AG08395 (cell line): ENCODE measurements at places on chromosomes 13 and 19.
A peak's percentile ranks its signal among the peaks of the same experiment; 100 is the strongest.

- DNase-seq: no peak
Observed at GRCh38 chr19:31402529-31403316, 53.5 kb upstream of the TSHZ3 start.

GRCh38 chr19:47992070-47992469 is at the start of gene BSPH1:
TSS of gene BSPH1 (minus strand) at chr19:47992170. CDS start at chr19:47992081, 89 bp downstream.
- DNase-seq: no peak

DNA sequence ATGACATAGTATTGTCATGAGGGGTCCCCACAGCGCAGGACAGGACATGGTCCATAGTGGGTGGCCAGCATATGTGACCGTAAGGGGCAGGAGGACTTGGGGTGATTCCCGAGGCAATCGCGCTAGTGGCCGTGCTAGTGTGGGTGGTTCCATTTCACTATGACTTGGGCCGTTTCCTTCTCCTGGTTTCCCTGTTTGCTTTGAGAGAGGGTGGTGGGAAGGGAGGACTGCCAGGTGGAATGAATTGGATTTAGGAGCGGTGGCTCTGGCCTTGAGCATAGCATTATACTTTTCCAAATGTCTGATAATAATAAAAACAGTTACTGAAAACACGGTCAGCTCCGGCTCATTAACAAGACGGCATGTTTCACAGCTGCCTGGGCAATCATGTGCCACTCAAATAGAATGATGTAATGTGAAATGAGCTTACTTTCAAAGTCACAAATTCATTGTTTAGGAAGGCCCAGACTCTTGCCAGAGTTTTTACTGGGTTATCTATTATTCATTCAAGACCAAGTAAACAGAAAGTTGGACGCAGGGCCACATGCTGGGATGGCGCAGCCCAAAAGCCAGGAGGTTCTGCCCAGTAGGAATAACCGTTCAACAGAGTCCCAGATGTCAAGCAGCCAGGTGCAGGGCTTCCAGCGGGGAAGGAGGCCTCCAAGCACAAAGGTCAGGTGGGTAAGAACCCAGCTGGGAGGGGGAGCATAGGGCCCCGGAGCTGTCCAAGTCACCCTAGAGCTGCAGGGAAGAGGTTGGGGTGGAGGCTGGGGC is 19.6 kb upstream of the SLC15A1 start:
- DNase-seq: no peak

DNA sequence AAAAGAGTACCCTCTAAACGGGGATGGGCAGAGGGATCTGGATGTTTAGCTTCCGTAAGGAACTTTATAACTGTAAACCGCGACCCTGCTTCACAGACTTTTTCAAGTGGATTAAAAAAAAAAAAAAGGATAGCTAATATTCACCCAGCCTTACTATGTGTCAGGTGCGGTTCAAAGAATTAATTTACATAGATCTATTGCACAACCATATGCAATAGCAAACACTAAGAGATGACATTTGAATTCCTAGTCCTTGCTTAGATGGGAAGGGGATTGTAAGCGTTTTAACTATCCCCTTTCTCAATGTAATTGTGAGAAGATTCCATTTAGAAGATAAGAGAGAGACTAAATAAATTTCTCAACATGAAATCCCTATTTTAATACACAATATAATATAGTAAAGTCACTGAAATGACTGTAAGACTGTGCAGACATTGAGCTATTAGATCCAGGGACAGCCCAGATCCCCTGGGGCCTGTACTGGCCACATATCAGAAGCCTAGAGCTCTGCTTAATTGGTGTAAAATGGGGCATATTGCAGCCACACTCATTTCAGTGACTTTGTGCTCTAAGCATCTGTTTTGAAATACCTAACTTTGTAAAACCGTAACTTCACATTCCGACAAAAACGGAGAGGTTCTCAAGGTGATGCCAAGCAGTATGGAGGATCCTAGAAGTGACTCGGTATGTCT is 13.6 kb downstream of the LATS2 start:
- no peak for DNase-seq

GRCh38 chr13:106911020-106911419 is 343.1 kb upstream of the ARGLU1 start:
- DNase-seq: no peak

DNA sequence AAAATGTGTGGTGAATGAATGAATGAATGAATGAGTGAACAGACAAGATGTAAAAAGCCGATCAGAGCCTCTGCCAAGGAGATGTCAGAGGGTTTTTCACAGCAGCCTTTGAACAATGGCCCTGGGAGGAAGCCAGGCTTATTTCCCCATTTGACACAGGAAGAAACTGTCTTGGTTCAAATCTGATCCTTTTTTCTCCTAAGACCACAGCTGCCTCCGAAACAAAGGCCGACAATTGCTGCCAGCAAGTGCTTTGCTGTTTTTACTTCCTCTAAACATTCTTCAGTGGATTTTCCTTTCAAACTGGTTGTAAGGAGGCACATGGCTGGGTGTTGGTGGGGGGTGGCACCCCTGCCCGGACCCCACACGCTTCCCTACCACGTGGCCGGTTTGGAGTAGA is 44.2 kb upstream of the HOMER3 start:
- no peak for DNase-seq

GRCh38 chr13:51518827-51519226 is 65.4 kb upstream of the WDFY2 start:
- peak; percentile 67 for DNase-seq

- DNase-seq: no peak
Observed at GRCh38 chr13:100291624-100292023, 202.7 kb downstream of the PCCA start.

DNA sequence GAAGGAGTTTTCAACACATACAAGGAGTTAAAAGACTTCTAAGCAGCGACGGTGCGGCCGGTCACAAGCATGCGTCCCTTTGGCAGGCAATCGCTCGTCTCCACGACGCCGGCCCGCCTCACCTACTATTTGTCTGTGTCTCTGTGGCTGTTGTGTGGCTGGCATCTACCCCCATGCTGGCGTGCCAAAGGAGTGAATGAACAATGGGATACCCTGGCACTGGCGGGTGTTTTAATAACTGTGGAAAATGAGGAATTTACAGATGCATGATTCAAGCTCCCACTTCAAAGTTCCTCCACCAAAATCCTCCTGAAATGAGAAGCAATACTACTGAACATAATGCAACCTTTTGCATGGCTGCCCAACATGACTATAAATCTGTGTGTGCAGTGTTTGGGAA is 176.6 kb downstream of the KLF5 start:
- no peak for DNase-seq

GRCh38 chr13:110696776-110697175 is 9.1 kb downstream of the CARS2 start:
- no peak for DNase-seq

DNA sequence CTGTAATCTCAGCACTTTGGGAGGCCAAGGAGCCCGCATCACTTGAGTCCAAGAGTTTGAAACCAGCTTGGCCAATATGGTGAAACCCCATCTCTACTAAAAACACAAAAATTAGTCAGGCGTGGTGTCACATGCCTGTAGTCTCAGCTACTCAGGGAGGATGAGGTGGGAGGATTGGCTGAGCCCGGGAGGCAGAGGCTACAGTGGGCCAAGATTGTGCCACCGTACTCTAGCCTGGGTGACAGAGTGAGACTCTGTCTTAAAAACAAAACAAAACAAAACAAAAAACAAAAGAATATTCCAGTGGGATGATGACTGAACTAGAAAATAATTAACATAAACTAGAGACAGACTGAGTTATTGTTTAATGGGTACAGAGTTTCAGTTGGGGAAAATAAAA is 81.7 kb upstream of the ABCC4 start:
- DNase-seq: no peak

DNA sequence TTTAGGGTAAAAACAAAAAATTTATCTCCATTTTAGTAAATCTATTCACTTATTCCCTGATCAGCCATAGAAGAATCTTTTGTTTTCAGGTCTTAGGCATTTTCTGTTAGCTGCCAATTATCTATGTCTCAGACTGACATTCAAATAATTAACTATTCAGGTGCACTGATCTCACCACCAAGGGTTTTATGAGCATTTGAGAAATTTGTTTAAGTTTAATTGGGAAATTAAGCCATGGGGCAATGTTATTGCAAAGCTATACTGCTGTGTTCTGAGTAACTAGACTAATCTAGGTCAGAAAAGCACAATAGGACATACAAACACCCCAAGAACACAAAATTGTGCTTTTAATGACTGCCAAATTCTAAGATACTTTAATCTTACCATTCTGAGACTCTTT is 210.7 kb upstream of the EDNRB start:
- DNase-seq: no peak

GRCh38 chr19:48668332-48668731 is 4.5 kb downstream of the NTN5 start:
- DNase-seq: no peak

DNA sequence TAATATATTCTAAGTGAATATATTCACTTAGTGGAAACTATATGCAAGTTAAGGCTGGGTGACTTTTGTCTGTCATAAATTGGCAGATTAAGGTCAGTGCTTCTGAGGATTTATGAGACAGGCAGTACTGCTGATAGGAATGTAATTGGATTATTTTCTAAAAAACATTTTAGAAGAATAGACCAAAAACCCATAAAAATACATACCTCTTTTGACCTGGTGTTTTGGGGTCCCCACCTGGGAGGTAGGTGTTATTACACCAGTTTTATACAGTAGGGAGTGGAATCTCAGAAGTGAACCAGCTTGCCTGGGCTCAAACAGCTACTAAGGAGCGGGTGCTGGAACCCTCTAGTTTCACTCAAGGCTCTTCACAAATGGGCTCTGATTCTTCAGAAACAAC is 25.3 kb downstream of the COG3 start:
- DNase-seq: no peak

- no peak for DNase-seq
Observed at GRCh38 chr13:68982961-68983619, 1124.5 kb upstream of the ATXN8OS start.

- DNase-seq: peak; percentile 57
Observed at GRCh38 chr13:21033212-21033840, 28.1 kb downstream of the LATS2 start.

- peak; percentile 62 for DNase-seq
Observed at GRCh38 chr19:18764591-18765051, 26.5 kb downstream of the COMP start.

DNA sequence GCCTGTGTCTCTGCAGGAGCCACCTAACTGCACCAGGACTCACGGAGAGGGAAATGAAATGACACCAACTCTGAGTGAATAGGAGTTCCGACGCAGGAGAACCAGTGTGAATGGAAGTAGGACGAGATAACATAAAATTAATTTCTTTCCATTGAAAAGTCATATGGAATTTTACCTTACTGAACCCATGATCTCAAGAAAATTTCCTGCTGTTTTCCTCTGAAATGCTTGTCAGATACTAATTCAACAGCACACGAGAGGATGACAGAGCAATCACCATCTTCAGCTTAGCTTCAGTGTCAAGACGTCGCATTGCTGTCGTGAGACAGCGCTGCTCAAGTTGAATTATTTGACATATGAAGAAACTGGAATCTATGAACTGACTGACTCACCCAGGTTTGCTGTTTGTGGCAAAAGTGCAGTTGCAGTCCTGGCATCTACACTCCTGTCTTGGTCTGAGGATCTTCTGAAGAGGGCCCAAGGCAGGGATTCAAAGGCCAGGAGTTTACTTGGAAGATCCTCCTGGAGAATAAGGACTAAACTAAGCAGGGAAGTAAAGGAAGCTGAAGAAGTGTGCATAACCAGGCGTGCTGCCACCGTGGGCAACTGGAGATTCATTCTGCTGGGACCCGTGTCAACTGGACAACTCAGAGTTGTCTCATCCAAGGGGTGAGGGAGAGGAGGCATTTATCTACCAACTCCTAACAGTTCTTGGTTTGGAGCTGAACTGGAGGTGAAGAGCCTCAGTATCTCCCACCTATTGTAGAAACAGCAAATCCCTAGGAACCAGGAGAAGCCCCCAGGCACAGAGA is 214.4 kb upstream of the IRS2 start:
- DNase-seq: peak; percentile 9

- peak; percentile 35 for DNase-seq
Observed at GRCh38 chr19:676339-677105, at the start of gene FSTL3. TSS of gene FSTL3 (plus strand) at chr19:676392. CDS start at chr19:676424, 32 bp downstream.

DNA sequence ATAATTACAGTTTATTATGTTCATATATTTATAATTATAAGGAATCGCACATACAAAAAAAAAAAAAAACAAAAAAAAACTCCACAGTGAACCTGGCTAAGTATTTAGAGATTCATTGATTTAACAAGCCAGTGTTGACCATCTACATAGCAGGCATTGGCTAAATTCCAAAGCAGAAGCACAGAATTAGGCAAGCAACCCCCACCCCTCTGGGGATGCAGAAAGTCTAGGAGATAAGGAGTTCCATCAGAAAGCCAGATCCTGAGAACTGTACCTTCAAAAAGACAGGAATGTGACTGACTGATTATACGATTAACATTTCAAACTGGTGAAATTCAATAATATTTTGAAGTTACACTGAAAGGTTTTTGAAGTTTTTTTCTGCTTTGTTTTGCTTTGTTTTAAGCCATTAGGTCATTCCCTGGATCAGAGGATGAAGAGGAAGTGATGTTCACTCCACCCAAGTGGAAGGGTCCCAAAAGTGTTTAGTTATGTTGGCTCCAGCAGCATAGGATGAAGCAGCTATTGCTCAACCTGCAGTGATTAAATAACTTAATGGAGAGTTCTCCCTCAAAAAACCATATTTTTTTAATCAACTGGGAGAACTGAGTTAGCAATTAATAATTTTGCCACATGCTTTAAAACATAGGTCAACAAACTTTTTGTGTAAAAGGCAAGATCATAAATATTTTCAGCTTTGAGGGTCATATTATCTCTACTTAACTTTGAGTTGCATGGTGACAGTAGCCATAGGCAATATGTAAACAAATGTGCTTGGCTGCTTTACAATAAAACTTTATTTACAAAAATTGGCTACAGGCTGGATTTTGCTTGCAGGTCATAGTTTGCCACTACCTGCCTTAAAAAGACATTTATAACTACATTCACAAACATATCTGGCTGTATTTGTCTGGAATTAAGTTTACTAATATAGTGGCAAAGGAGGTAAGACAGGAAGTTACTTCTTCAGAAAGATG is 49.6 kb downstream of the DOCK9 start:
- DNase-seq: peak; percentile 66

GRCh38 chr19:51158474-51159129 is 16.5 kb downstream of the SIGLEC7 start:
- no peak for DNase-seq
